ENCODE measurements at places on chromosomes 5 and 9.

DNA sequence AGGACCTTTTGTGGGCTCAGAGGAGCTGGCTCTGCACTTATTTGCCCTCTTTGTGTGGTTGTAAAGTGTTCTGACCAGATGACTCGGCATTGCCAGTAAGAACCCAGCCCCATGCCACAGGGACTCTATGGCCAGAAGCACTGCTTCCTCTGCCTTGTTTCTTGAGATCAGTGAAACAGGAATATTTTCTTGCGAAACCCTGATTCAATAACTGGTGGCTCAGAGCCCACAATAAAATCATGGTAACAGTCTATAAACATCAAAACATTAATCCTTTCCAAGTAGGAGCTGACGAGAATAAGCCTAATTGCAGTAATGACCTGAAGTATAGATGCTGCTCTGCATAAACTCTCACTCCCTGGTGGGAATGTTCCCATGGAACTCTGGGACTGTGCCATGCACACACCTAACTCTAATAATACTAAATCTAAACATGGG lies 344.3 kb downstream of the ZNF608 start:
- DNase-seq, result no peak

DNA sequence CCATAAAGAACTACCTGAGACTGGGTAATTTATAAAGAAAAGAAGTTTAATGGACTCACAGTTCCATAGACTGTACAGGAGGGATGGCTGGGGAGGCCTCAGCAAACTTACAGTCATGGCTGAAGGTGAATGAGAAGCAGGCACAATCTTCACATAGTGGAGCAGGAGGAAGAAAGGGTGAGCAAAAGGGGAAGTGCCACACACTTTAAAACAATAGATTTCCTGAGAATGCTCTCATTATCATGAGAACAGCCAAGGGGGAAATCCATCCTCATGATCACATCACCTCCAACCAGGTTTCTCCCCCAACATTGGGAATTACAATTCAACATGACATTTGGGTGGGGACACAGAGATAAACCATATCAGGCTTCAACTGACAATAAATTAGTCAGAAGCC lies 664.9 kb downstream of the TAF11L14 start:
- DNase-seq, result no peak

DNA sequence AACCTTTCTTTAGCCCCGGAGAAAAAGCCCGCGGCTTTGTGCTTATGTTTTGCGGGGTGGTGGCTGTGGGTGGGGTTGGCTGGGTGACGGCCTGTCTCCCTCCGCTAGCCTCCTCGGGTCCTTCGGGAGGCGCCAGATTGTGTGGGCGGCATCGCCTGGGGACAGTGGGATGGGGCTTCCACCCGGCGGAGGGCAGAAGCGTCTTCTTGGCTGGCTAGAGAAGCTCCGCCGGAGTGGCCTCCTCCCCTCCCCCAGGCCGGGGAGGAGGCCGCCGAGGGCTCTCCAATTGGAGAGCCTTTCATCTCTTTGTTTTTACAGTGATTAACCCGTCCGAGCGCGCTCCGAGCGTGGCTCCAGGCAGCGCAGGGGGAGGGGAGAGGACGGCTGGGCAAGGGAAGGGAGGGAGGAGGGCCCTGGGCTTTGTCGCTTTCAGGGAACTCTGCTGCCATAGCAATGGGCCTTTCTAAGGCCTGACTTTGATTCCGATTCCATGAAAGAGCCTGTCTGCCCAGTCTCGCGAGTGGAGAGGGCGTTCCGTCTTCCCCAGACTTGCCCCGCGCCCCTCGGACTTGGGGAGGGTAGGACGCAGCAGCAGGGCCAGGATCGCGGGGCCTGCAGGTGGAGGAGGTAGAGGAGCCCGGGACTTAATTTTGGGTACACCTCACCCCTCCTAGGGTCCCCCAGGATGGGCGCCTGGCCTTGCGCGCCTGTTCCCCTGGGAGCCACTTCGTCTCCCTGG lies 36.7 kb upstream of the TIFAB start:
- no peak for DNase-seq

DNA sequence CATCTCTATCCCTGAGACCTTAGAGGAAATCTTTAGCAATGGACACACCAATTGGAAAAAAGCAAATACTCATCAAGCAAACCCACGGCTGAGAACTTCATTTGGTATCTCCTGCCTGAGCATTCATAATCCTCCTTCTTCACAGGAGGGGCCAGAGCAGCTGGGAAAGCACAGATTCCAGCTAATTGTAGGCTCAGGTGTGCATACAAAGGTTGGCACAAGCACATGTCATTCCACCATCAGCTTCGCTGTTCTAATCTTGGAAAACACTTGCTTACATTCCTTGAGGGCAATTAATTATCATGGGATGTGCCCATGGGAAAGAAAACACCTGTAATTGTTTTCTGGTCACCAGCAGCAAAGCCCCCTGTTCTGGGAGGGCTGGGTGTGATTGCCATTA lies 376.6 kb downstream of the SPOCK1 start:
- no peak for DNase-seq

- no peak for DNase-seq
These were observed 5.9 kb downstream of the FAM163B start for GRCh38 chr9:133603135-133603927.

- DNase-seq, result no peak
These were observed at the start of gene ARHGEF37 for GRCh38 chr5:149581192-149581861. Gene ARHGEF37, plus strand, starts transcription at chr5:149581498. Its CDS starts 16,272 bp downstream, at chr5:149597770.

- no peak for DNase-seq
These were observed 17.7 kb downstream of the JAK2 start for GRCh38 chr9:5002811-5003210.

DNA sequence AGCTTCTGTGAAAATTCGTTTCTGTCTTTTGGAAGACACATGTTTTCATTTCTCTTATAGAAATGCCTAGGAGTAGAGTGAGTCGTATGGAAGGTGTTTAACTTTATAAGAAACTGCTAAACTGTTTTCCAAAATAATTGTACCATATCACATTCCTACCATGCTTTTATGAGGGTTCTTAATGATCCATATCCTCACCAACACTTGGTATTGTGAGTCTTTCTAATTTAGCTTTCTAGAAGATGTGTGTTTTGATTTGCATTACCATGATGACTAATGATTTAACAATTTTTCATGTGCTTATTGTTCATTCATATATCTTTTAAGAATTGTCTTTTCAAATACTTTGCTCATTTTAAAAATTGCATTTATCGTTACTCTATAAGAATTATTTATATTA lies 223.6 kb downstream of the COMMD10 start:
- DNase-seq, result no peak
